ENCODE measurements at places on chromosomes 16 and 17. TPM values are rescaled to one million over a fixed set of nuclear protein-coding genes. Genes with fewer than 3 reads are reported as not detected.

- no peak overlapping the region for H3K4me3 ChIP-seq
- no peaks in the 10 kb centered on the region for H3K27me3 ChIP-seq
- H3K4me1 ChIP-seq: no peaks in the 10 kb centered on the region
- H3K27ac ChIP-seq: no peak overlapping the region
- no peaks in the 10 kb centered on the region for H3K36me3 ChIP-seq
Observed at GRCh38 chr17:74249590-74250270, 24.3 kb upstream of the DNAI2 start.

DNA sequence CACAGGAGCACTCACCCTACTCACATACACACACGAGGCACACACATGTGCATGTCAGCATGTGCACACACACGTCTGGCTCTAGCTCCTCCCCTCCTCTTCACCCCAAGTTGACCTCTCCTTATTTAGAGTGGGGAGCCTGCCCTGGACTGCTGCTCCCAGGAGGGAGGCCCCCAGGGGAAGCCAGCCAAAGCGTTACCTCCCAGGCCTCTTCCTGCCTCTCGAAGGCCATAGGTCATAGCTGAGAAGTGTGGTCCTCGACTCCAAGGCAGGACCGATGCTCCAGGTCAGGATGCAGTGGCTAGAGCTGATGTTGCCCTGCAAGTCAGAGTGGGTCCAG, 18.8 kb downstream of the POLR3K start:
- no peaks in the 10 kb centered on the region for H3K4me1 ChIP-seq
- no peak overlapping the region for H3K4me3 ChIP-seq
- H3K36me3 ChIP-seq: no peaks in the 10 kb centered on the region
- no peaks in the 10 kb centered on the region for H3K27me3 ChIP-seq
- no peak overlapping the region for H3K27ac ChIP-seq

GRCh38 chr16:2507052-2507659, 6.6 kb upstream of the ATP6V0C start:
- H3K27ac ChIP-seq: no peak overlapping the region
- DNase-seq: no peak
- H3K4me1 ChIP-seq: peaks cover 5% of the 10 kb centered on the region
- H3K4me3 ChIP-seq: no peak overlapping the region
- H3K27me3 ChIP-seq: no peaks in the 10 kb centered on the region

DNA sequence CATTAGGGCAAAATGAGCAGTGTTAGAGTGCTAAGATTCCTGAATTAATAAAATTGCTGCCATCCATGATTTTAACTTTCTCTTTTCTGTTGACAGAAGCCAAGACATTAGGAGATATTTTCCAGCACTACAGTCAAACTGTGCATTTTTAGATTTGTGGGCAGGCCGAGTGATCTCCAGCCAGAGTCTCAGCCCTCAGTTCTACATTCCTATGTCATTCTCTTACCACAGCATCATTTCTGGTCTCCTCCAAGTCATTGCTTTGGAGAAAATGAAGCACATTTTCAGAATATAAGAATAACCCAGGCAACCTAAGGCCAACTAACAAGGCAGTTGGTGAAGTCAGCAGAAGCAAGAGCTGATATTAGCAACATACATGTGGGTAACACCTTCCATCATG, 74.6 kb upstream of the NUDT7 start:
- no peaks in the 10 kb centered on the region for H3K4me1 ChIP-seq
- DNase-seq: no peak
- H3K27me3 ChIP-seq: peaks cover 19% of the 10 kb centered on the region
- H3K36me3 ChIP-seq: no peaks in the 10 kb centered on the region
- no peak overlapping the region for H3K27ac ChIP-seq

DNA sequence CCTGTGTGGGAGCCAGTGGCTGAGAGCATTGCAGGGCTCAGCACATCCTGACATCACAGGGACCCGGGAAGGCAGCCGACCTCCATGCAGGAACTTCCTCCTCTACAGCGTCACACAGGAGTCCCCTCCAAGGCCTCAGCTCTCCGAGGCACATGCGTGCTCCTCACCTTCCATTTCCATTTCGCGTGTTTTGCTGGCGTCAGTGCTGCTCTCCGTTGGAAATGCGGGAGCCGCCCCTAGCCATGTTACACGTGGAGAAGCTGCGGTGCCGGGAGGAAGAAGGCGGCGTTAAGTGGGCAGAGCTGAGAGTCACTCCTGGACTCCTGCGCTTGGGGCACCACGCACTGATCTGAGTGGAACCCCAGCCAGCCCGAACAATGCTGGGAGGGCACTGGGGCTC, 25.2 kb upstream of the CRISPLD2 start:
- no peaks in the 10 kb centered on the region for H3K27me3 ChIP-seq
- DNase-seq: no peak
- no peak overlapping the region for H3K27ac ChIP-seq
- H3K4me1 ChIP-seq: peaks cover 10% of the 10 kb centered on the region

GRCh38 chr16:89201439-89202377, 1.4 kb upstream of the SLC22A31 start:
- H3K4me3 ChIP-seq: peak overlapping the region; percentile 26
- peaks cover 37% of the 10 kb centered on the region for H3K27me3 ChIP-seq
- no peaks in the 10 kb centered on the region for H3K4me1 ChIP-seq
- DNase-seq: peak; percentile 84

DNA sequence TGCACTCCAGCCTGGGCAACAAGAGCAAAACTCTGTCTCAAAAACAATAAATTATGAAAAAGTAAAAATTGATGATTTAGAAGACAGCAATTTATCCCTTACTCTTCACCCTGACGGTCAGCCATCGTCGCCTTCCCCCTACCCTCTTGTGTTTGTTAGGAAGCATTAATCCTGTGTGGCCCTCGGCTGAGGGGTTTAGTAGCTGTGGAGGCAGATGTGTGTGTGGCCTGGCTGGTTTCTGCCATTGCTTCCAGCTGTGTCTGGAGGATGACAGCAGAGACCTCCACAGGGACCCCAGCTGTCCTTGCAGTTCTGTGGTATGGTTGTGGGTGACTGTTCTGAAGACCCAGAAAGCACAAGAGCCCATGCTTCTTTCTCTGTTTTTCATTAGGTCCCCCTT, 25.9 kb downstream of the DBNDD1 start:
- DNase-seq: no peak
- H3K27me3 ChIP-seq: no peaks in the 10 kb centered on the region
- no peak overlapping the region for H3K27ac ChIP-seq
- H3K4me3 ChIP-seq: no peak overlapping the region
- H3K4me1 ChIP-seq: no peaks in the 10 kb centered on the region
- peaks cover 26% of the 10 kb centered on the region for H3K36me3 ChIP-seq

- no peak overlapping the region for H3K27ac ChIP-seq
- no peaks in the 10 kb centered on the region for H3K27me3 ChIP-seq
- H3K36me3 ChIP-seq: no peaks in the 10 kb centered on the region
- no peak for DNase-seq
- peaks cover 8% of the 10 kb centered on the region for H3K4me1 ChIP-seq
- no peak overlapping the region for H3K4me3 ChIP-seq
Observed at GRCh38 chr16:85136213-85136701, 24.0 kb upstream of the CIBAR2 start.

DNA sequence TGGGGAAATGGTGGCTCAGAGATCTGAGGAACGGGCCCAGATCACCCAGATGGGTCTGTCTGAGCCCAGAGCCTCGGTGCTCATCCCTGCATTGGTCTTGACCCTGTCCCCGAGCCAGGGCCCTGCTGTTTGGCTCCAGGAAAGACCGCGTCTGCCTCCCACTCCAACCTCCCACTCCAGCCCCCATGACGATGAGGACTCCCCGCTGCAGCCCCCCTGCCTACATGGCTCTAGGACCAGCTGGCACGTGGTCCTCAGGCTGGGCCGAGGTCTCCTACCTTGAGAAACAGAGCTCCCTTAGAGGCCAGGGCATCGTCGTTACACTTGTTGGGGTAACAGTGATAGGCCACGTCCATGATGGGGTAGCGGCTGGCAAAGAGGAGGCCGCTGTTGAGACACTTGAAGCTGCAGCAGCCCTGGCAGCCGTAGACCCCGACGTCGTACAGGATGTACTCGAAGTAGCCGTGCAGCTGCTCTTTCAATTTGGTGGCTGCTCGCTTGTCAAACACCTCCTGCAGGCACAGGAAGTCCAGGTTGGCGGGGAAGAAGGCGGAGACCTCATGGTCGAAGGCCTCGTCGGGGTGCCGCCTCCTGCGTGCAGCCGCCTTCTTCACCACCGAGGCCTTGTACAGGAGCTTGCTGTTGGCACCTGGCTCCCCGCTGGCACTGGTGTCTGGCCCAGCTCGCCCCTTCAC, 59.9 kb downstream of the PRMT7 start:
- H3K4me3 ChIP-seq: no peak overlapping the region
- no peaks in the 10 kb centered on the region for H3K4me1 ChIP-seq
- no peaks in the 10 kb centered on the region for H3K27me3 ChIP-seq
- no peaks in the 10 kb centered on the region for H3K36me3 ChIP-seq

GRCh38 chr17:5138616-5139457, 23.0 kb downstream of the USP6 start:
- DNase-seq: no peak
- H3K27me3 ChIP-seq: no peaks in the 10 kb centered on the region
- no peak overlapping the region for H3K4me3 ChIP-seq

GRCh38 chr16:82651921-82652601, 25.3 kb downstream of the CDH13 start:
- H3K27me3 ChIP-seq: no peaks in the 10 kb centered on the region
- H3K27ac ChIP-seq: no peak overlapping the region
- H3K4me1 ChIP-seq: peaks cover 48% of the 10 kb centered on the region
- H3K36me3 ChIP-seq: no peaks in the 10 kb centered on the region
- no peak for DNase-seq

DNA sequence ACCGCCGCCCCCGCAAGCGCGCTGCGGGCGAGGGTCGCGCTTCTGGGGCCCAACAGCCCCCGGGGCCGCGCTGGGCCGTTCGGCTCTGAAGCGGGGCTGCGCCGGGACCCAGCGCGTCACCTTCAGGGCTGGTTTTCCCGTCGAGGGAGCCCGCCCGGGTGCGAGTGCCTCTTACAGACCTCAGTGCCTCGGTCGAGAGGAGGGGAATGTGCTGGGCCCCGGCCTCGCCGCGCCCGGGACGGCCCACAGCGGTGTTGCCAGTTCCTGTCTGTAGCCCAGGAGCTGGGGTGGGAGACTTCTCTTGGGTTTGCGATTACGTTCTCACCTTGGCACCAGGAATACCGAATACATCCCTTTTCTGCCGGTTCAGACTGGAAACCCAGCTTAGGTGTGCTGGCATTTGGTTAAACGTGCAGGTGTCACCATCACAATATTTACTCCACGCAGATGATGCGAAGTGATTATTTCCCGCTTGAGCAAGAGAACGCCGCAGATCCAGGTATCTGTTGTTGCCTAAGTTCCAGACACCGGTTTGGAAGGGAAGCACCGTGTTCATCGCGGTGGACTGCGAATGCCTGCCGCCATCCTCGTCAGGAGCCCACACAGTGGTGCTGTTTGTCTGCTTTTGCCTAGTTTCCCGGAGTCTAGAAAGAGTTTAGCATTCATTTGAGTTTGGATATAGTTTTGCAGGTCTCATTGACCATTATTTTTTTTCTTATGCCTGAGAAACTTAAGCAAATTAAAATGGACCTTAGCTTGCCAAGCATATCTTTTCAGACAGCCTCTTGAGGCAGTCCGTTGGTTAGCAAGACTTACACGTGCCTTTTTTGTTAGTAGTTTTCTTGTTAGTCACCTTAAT, 914 bp downstream of the MAP1LC3B start:
- no peaks in the 10 kb centered on the region for H3K27me3 ChIP-seq
- DNase-seq: peak; percentile 80
- H3K36me3 ChIP-seq: no peaks in the 10 kb centered on the region
- H3K4me1 ChIP-seq: peaks cover 31% of the 10 kb centered on the region
- peak overlapping the region; percentile 83 for H3K4me3 ChIP-seq
- peak overlapping the region; percentile 77 for H3K27ac ChIP-seq

- peaks cover 22% of the 10 kb centered on the region for H3K4me1 ChIP-seq
- H3K27ac ChIP-seq: no peak overlapping the region
- H3K4me3 ChIP-seq: no peak overlapping the region
- peaks cover 7% of the 10 kb centered on the region for H3K27me3 ChIP-seq
Observed at GRCh38 chr17:15267996-15268395, 2.9 kb upstream of the PMP22 start.

- H3K27me3 ChIP-seq: no peaks in the 10 kb centered on the region
- no peak overlapping the region for H3K27ac ChIP-seq
- H3K4me1 ChIP-seq: no peaks in the 10 kb centered on the region
- H3K36me3 ChIP-seq: peaks cover 10% of the 10 kb centered on the region
- H3K4me3 ChIP-seq: no peak overlapping the region
Observed at GRCh38 chr17:37019117-37019740, 70.5 kb downstream of the AATF start.

GRCh38 chr17:8905331-8905730, 37.9 kb upstream of the PIK3R6 start:
- no peak overlapping the region for H3K27ac ChIP-seq
- no peak for DNase-seq
- H3K36me3 ChIP-seq: no peaks in the 10 kb centered on the region
- H3K27me3 ChIP-seq: peaks cover 17% of the 10 kb centered on the region
- H3K4me1 ChIP-seq: no peaks in the 10 kb centered on the region
- no peak overlapping the region for H3K4me3 ChIP-seq

DNA sequence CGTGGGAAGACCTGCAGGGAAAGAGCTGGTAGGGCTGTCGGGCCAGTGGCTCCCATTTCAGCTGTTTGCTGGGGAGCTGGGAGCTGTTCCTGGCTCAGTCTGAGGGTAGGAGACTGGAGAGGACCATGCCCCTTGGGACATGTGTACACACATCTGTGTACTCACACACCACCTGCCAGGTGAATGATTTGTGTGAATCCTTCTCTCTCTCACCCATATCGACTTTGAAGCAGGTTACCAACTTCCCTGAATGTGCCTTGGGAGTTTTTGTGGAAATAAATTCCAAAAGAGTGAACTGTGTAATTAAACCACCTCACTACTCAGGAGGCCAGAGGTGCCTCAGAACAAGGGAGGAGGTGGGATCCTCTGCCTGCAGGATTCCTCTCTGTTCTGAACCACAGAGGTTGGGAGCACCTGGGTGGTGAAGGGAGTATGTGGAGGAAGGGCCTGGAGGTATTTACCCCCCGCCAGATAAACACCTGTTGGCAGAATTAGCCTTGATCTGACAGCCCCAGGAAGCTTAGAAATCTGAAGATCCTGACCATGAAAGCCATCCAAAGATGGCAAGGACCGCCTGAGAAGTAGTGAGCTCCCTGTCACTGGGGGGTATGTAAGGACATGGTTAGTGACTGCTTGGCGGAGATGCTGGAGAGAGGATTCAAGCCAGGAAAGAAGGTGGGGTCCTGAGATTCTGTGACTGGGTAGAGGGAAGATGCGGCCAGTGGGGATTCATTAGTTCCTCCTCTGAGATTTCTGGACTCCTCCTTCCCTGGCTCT, 3.3 kb downstream of the ABCC3 start:
- peak overlapping the region; percentile 7 for H3K4me3 ChIP-seq
- H3K27ac ChIP-seq: peak overlapping the region; percentile 83
- H3K27me3 ChIP-seq: no peaks in the 10 kb centered on the region

Gene FA2H
- polyA plus RNA-seq: not detected

Gene TMUB2
- polyA plus RNA-seq: 44.6 TPM

Gene PPP1R1B
- polyA plus RNA-seq: not detected

Gene RCVRN
- polyA plus RNA-seq: not detected

Gene TSNAXIP1
- 0.79 TPM for polyA plus RNA-seq

Gene TBC1D3
- polyA plus RNA-seq: 0.15 TPM

Gene CTF1
- polyA plus RNA-seq: 2.0 TPM

Gene HOXB4
- polyA plus RNA-seq: 1.2 TPM

Gene SDR42E1
- not detected for polyA plus RNA-seq

Measured in GM23248 (cell line).